Epithelial cell of prostate (primary cell): ENCODE measurements at places on chromosomes 6 and 20.

DNA sequence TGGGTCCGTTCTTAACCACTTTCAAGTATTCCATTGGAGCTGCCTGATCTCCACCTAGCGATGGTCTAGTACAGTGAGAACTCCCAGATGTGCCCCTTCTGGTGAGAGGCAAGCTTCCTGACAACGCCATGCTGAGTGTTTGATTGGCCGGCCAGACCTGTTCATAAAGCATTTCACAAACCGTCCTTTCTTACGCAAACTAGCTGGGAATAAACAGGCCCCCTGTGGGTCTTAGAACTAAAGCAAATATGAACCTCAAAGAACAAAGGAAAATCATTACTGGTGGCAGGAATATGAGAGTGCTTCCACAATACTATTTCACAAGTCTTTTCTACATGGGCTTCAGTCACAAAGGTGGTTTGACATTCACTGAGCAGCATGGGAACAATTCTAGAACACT is 15.6 kb upstream of the GCNT2 start:
- no peak for DNase-seq

DNA sequence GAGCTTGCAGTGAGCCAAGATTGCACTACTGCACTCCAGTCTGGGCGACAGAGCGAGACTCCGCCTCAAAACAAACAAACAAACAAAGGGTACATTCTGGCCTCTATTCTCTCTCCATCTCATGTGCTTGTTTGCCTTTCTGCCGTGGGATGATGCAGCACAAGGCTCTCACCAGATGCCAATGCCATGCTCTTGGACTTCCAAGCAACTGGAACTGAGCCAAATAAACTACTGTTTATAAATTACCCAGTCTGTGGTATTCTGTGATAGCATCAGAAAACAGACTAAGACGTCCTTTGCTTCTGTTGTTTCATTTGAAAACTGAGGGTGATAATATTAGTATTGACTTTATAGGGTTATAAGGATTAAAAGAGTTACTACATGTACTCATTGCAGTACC is 3.6 kb upstream of the BRD2 start:
- no peak for DNase-seq

GRCh38 chr6:157403686-157404051 is 22.7 kb downstream of the ZDHHC14 start:
- no peak for DNase-seq

- DNase-seq, result no peak
Observed at GRCh38 chr20:34343458-34344211, 19.4 kb upstream of the ITCH start.

- DNase-seq, result peak; percentile 72
Observed at GRCh38 chr6:113858480-113859348, 1.6 kb downstream of the MARCKS start.

GRCh38 chr6:116010790-116011401 is 49.8 kb downstream of the FRK start:
- peak; percentile 12 for DNase-seq

GRCh38 chr6:69044534-69044933 is 409.5 kb downstream of the ADGRB3 start:
- DNase-seq, result no peak

- DNase-seq, result no peak
Observed at GRCh38 chr20:11790046-11790445, 127.6 kb upstream of the BTBD3 start.

DNA sequence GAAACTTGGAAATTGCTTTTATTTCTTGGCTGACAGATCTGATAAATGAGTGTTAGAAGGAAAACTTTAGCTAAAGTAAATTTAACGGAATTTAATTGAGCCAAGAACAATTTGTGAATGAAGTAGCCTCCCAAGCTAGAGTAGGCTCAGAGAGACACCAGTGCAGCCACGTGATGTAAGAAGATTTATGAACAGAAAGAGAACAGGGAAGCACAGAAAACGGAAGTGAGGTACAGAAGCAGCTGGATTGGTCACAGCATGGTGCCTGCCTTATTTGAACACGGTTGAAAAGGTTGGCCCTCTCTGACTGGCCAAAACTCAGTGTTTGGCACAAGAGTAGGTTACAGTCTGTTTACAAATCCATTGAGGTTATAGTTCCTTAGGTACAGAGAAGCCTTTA is 29.5 kb upstream of the IFNGR1 start:
- no peak for DNase-seq

GRCh38 chr20:5766085-5766764 is 16.0 kb downstream of the SHLD1 start:
- DNase-seq, result no peak

GRCh38 chr20:25227317-25227831 is 20.5 kb upstream of the PYGB start:
- no peak for DNase-seq

- DNase-seq, result no peak
Observed at GRCh38 chr6:68951270-68951669, 316.2 kb downstream of the ADGRB3 start.

DNA sequence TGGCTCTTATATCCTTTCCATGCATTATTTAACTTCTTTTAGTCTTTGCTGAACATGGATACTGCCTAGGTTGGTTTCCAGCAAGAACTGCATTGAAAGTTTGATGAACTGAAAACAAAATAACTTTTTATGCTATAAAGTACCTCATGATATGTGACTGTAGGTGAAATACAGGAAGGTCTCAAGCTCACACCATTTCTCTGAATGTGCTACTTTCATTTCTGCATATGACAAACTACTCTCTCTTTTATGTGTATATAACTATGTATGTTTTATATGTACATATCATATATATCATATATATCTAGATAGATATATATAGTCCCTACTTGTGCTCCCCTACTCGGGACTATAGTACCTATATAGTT is 65.9 kb downstream of the AIG1 start:
- no peak for DNase-seq

DNA sequence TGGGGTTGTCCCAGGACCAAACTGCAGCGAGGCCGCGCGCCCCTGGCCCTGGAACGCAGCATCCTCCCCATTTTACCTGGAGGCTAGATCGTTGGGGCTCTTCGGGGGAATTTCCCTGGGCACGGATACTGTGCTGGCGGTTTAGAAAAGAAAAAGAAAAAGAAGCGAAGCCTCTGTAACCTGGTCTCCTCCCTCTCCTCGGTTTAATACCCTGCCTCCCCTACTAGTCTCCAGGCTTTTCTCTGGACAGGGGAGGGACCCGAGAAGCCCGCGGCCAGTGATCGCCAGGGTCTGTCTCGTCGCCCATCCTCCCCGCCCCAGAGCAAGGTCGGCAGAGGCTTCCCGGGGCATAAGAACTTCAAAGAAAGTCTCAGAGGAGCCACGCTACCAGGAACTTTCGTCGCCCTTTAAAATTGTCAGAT is 6.1 kb upstream of the LAMP5 start:
- DNase-seq, result no peak

GRCh38 chr6:81861281-81861680 is 108.8 kb upstream of the TENT5A start:
- DNase-seq, result no peak

DNA sequence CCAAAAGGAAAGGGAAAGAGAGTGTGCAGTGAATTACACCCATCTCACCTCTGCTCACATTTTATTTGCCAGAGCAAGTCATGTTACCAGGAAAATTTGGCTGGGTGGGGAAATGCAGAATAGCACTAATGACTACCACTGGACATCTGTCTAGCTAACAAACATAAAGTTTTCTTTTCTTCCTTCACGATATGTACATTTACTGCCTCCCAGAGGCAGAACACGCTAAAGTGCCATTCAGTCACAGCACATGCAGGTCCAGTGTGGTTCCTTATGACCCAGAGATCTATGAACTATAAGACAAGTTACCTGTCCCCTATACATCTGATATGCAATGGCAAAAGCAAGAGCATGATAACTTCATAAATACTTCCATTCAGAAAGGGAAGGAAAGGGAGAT is 194.1 kb downstream of the OGFRL1 start:
- DNase-seq, result no peak

GRCh38 chr20:44624743-44625271 is 26.7 kb downstream of the ADA start:
- no peak for DNase-seq

GRCh38 chr6:527989-528673 is 128.8 kb downstream of the HUS1B start:
- no peak for DNase-seq

DNA sequence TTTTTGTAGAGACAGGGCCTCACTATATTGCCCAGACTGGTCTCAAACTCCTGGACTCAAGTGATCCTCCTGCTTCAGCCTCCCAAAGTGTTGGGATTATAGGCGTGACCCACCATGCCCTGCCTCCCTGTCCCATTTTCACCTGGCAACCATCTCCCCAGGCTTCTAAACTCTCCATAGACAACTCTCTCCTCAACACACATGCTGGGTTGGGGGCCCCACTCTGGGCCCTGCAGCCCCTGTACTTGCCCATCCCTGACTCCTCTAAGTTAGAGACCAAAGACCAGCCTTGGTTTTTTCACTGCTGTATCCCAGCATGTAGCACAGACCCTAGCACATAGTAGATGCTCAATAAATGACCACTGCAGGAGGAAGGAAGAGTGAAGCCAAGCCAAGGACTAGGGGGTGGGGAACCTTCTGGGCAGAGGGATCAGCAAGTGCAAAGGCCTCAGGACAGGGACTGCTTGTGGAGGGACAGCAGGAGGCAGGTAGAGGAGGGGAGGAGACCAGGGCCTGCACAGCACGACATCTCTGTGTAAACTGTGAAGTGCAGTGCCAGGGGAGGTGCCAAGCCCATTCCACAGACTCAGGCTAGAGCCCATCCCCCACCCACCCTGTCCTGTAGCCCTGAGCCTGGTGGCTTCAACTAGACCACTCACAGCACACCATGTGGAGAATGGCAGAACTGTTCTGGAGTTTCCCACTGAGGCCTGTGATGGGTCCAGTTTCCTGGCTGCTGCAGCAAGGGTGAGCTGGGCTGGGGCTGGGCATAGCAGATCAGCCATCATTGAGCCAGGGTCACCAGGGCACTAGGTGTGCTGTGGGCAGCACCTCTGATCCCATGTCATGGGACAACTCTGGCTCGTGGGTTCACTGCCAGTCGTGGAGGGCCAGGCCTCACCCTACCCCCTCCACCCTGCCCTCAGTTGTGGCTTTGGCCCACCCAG is 3.4 kb upstream of the SRC start:
- DNase-seq, result no peak

- no peak for DNase-seq
Observed at GRCh38 chr6:50939931-50940330, 121.3 kb downstream of the TFAP2B start.

GRCh38 chr20:63176034-63176426 is 39.9 kb downstream of the YTHDF1 start:
- no peak for DNase-seq

GRCh38 chr6:24004659-24005058 is 121.4 kb upstream of the NRSN1 start:
- no peak for DNase-seq

DNA sequence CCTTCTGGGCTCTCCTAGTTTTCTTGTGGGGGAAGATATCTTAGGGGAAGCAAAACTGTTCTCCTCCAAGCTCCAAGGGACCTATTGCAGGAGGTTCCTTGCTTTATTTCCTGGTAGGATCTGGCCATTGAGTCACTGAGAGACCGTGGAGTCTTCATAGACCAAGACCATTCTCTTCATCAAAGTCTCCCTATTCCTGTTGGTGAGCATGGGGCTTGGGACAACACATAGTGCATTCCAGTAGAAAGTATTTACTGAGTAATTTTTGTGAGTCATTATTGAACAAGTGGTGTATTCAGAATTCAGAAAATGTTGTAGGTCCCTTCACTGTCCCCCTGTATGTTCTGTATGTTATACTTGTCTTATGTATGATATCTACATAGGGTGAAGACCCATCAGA is 133.6 kb downstream of the CDH26 start:
- no peak for DNase-seq

DNA sequence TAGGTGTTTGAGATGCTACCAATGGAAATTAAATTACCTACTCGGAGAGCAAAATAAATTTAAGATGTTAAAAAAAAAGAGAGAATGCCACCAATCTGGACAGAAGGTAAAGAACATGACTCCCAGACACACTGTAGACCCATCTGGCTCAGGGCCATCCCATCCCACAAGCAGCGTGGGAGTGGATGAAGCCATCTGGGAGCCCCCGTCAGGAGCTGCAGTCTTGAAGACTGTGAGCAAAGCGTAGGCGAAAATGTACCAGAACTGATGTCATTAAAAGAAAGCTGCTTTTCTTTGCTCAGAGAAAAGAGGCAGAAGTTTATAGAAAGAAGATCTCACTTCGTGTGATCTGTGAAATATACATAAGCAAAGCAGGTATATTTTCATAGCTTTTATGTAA is 815.7 kb downstream of the QKI start:
- no peak for DNase-seq

GRCh38 chr6:61210549-61210948 is 1075.5 kb downstream of the KHDRBS2 start:
- no peak for DNase-seq

DNA sequence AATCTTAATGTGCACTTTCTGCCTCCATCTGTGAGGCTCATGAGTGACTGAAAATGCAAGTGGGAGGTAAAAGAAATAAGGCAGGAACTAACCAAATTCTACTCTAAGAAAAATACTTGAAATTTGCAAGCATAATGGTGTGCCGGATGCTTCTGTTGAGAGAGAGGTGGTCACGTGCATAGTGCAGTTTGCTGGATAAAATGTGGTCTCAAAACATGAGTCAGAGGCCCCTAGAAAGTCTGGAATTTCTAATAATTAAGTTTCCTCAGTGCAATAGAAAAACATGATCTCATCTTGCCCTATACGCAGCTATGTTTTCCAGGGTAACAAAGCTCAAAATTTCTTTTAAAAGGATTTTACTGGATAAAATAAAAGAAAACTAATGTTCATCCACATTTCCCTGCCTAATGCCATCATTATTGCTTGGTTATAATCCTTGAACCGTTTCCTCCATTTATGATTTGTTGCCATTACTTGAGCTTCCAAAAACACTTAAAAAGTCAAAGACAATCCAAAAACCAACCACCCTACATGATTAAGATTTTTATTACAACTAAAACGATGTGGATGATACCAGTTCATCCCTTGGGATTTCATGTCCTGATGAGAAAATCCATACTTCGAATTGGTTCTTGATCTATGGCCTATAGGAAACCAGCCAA is 351.7 kb upstream of the ARID1B start:
- no peak for DNase-seq

DNA sequence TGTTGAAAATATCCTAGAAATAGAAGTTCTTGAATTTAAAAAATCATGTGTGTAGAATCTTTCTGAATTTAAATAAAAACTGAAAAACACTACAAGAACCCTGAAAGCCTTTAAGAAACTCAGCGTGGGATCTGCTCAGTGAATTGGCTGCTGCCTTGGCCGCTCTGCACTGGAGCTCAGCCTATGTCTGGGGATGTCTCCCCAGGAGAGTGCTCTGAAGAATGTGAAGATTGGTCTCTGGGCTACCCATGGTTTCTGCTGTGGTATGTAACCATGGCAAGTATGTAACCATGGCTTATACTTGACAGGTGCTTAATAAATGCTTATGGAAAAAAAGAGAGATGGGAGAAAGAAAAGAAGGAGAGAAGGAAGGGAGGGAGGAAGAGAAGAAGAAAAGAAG is 3.1 kb upstream of the RRAGD start:
- no peak for DNase-seq

DNA sequence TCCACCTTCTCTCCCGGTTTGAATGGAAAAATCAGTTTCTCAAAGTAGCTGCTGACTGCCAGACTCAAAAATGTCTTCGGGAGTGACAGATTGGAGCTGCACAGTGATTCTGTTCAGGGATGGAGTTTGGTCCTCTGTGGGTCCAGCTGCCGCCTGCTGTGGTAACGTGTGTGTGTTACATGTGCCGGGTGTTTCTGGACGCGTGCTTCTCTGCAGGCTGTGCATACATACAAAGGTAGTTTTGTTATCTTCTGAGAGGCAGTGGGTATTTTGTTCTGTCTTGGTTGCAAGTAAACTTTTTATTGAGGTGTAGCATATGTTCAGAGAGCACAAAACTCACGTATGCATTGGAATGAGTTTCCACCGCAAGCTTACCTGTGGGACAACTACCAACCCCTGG is 41.3 kb upstream of the NAA20 start:
- DNase-seq, result no peak
